ENCODE measurements at places on chromosomes 5 and 9. TPM values are rescaled to one million over a fixed set of nuclear protein-coding genes. Genes with fewer than 3 reads are reported as not detected.
A peak's percentile ranks its signal among the peaks of the same experiment; 100 is the strongest.

DNA sequence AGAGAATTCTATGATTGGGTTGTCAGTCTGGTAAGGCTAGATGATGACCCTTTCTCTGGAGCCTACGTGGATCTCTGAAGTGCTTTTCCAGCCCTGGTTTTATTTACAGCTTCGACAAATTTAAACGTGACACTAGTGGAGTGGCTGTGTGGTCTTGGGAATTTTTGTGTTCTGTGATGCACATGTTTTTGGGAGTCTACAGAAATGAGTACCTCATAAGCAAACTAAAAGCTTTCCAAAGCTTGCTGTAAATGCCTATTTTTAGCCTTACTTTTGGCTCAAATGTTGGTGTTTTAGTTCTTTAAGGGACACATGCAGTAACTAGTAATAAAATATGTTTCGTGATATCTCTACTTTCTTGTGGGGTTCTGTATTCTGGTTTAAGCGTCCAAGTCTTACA lies 3.3 kb downstream of the LARP1 start:
- no peak for DNase-seq

- DNase-seq = no peak
Observed at GRCh38 chr5:95050708-95051107, 234.2 kb downstream of the MCTP1 start.

- no peak for DNase-seq
Observed at GRCh38 chr5:136186796-136187195, 6.2 kb downstream of the SMIM32 start.

- no peak for DNase-seq
Observed at GRCh38 chr5:35337340-35338156, 107.3 kb upstream of the PRLR start.

DNA sequence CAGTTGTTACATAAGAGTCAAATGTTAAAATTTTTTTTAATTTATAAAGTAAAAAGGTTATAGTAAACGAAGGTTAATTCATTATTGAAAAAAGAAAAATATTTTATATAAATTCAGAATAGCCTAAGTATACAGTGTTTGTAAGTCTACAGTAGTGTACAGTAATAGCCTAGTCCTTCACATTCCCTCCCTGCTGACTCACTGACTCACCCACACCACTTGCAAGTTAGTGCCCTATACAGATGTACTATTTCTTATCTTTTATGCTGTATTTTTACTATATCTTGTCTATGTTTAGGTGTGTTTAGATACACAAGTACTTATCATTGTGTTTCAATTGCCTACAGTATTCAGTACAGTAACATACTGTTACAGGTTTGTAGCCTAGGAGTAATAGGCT lies 57.6 kb downstream of the MAMDC2 start:
- DNase-seq = no peak

- no peak for DNase-seq
Observed at GRCh38 chr5:14902826-14903560, 31.4 kb upstream of the ANKH start.

DNA sequence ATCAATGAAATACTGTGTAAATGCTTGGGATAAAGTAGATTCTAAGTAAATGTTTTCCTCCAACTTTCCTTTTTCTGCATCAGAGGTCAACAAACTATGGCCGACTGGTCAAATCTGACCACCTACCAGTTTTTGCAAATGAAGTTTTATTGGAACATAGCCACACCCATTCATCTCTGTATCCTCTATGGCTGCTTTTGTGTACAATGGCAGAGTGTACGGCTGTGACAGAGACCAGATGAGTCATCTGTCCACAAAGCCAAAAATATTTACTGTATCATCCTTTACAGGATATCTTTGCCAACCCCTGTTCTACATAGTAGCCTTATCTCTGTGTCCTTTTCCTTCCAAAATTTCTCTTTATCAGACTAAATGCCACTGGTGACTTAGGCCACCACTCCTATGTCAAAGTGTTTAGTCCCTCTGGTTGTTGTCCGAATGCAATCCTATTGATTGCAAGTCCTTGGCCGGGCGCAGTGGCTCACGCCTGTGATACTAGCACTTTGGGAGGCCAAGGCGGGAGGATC lies 218.4 kb upstream of the KLF4 start:
- DNase-seq = no peak

GRCh38 chr5:35096216-35096615 lies 48.5 kb upstream of the AGXT2 start:
- DNase-seq = no peak

DNA sequence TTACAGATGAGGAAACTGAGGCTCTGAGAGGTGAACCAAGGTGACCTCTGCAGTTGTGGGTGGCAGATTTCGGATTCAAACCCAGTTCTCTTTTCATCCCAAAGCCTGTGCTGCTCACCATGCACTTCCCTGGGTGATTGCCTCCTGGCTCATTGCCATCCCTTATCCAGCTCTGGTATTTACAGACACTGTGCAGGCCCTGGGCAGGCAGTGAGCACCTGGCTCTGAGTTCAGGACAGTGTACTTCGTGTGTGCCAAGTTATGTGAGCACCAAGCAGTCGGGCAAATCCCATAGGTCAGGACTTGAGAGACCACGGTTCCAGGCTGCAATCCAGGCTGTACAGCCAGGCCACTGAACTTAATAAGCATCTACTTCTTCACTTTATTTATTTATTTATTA lies 1.4 kb downstream of the LRSAM1 start:
- peak; percentile 85 for DNase-seq

GRCh38 chr9:74447451-74448193 lies 49.5 kb upstream of the RORB start:
- DNase-seq = no peak

DNA sequence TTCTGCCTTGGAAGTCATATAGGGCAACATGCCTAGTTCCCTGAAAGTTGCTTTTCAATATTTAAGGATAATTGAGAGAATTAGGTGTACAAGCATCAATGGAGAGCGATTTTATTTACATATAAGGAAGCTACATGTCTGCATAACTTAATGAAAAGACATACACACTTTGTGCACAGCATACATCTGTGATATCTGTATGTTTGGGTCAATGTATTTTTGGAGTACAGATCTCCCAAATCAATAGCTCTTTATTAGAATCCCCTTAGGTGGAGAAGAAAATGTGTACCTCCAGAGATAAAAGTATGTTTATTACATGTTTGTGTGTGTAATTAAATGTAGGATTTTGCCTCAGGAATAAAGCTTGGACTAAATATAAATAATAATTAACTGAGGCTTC lies 373.7 kb upstream of the CCNH start:
- no peak for DNase-seq

GRCh38 chr5:149273950-149274349 lies 2.3 kb downstream of the AFAP1L1 start:
- no peak for DNase-seq

DNA sequence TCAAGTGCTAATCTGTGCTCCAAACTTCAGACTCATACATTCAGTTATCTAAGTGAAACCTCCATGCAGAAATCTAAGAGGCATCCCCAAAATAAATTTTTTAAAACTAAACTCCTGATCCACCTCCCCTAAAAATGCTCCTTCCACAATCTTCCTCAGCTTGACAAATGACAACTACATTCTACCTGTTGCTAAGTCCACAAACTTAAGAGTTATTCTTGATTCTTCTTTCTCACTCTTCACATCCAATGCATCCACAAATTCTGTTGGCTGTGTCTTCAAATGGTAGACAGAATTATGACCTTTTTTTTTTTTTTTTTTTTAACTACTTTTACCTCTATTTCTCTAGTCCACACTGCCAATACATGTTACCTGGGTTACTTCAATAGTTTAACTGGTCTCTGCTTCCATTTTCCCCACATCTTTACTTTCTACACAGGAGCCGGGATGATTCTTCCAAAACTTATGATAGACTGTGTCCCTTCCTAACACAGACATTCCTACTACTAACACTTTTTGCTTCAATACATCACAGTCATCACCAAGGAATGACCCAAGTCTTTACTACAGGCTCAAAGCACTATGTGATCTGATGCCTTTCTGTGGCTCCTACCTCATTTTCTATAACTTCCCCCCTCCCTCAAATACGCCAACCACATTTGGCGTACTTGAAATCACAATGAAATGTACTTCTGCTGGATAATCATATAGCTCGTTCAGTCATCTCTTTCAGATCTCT lies 143.6 kb downstream of the PDE4D start:
- DNase-seq = no peak

- no peak for DNase-seq
Observed at GRCh38 chr5:78062645-78063044, 231.9 kb downstream of the AP3B1 start.

DNA sequence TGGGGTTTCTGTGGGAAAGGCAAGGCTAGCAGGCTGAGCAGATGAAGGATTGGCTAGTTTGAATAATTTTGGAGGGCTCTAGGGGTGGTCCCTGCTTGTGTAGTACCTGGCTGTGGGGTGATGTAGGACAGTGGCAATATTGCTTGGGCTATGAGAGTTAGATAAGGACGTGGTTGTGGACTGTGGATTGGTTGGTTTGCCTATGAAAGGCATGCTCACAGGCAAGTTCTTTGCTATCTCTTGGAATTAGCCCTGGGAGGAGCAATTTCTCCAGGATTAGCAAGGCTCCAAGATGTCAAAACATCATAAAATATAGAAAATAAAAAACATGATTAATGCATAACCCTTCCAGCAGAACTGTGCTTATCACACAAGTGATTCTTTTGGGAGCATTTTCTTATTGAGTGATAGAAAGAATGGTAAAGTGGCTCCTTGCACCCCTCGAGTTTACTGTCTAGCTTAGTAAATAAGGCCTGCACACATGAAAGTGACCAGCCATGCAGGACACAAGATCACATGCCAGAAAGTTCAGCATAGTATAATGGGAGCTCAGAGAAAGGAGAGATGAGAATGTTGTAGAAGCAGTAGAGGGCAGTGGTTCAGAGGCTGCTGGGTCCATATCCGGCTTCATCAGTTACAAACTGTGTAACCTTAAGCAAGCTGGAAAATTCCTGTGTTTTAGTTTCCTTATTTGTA lies 13.8 kb downstream of the AOPEP start:
- no peak for DNase-seq

DNA sequence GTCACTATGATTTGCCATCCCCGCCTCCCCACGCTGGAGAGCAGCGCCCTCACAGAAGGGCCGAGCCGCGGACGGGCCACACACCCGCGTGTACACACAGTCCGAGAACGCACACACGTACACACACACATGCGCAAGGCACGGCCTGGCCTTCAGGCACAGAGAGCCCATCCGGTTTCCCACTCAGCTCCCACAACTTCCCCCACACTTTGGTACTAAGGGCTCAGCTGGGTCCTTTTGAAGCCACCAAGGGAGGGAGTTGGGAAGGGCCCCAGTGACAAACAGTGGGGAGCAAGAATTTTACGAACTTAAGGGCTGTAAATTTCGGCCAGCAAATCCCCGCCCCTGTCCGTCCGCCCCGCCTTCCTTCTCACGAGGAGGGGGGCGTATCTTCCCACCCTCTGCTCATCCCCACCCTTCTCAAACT lies 133.3 kb upstream of the HAND1 start:
- DNase-seq = no peak

DNA sequence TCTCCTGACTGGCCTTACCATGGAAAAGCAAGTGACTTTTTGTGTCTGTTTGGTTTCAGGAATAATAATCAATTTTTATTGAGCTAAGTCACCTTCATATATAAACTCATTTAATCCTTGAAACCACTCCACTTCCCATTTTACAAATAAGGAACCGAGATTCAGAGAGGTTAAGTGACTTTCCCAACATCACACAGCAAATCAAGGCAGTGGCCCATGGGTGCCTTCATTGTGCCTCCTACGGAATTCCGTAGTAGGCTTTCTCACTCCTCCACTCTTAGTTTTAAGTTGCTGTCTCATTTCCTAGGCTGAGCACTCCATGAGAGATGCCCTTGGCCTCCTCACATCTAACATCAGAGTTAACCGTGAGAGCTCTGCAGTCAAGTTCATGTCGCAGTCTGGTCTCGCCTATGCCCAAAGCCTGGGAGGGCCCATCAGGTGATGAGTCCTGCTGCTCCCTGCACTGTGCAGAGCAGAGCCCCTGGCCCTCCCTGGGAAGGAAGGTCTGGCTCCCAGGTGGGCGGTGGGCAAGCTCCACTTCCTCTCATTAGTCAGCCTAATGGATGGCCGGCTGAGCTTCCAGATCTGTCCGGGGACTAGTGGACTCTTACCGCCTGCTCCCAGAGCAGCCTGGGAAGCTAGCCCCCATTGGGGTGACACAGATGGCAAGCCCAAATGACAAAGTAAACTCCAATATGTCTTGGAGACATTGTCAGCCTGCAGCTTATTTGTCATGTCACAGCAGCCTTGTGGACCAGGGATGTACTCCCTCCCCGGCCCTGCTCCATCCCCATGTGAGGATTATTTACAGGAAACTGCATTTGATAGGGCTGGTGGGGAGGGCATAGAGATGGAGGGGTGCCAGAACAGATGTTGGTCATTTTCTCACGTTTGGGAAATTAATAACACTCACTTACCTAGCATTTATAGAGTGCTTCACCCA lies 123.4 kb downstream of the MVB12B start:
- DNase-seq = no peak

DNA sequence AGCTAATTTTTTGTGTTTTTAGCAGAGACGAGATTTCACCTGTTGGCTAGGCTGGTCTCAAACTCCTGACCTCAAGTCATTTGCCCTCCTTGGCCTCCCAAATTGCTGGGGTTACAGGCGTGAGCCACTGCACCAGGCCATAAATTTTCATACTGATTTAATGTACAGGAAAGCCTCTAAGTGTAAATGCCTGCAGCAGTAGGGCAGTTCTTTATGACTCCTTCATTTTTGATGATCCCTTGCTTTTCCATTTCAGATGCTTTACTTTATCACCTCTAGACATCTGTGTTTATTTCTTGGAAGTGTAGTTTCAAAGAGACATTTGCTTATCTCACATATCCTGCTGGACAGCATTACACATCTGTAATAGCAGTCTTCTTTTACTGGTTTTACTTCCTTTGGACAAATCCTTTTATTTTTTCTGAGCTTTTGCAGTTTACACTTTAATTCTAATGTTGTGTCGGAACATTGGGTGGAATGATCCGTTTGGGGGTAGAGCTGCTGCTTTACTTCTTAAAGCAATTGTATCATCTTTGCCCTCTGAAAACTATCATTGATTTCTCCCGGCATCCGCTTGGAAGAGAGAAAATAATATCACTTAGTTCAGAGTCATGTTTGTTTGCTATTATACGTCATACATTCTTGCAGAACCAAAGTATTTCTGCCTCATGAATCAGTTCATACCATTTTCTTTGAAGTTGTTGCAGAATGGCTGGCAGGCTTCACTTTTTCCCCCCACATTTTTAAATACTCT lies 36.0 kb downstream of the SCGB3A1 start:
- no peak for DNase-seq

DNA sequence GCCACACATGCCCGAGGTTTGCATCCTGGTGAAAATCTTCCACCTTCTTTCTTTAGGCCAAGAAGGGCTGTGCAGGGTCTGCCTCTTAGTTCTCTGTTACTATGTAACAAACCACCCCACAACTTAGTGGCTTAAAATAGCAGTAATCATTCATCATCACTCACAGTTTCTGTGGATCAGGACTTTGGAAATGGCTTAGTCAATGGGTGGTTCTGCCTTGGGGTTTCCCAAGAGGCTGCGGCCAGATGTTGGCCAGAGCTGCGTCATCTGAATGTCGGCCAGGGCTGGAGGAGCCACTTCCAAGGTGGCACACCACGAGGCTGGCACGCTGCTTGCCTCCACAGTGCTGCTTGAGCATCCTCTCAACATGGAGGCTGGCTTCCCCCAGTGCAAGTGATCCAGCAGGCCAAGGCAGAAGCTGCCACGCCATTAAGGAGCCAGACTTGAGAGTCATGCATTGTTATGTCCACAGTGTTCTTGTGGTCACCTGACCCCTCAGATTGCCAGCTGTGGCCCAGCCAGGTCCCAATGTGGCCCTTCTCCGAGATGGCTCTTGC lies 135.2 kb downstream of the RXRA start:
- DNase-seq = no peak

SYK gene
- 3.6 TPM for total RNA-seq

CCL19 gene
- 1.2 TPM for total RNA-seq

STPG3 gene
- not detected for total RNA-seq

VCAN gene
- total RNA-seq = 4.0 TPM

PNPLA7 gene
- total RNA-seq = 15.6 TPM
